Fibroblast of skin of scalp (primary cell): ENCODE measurements at places on chromosomes 11 and 22.

DNA sequence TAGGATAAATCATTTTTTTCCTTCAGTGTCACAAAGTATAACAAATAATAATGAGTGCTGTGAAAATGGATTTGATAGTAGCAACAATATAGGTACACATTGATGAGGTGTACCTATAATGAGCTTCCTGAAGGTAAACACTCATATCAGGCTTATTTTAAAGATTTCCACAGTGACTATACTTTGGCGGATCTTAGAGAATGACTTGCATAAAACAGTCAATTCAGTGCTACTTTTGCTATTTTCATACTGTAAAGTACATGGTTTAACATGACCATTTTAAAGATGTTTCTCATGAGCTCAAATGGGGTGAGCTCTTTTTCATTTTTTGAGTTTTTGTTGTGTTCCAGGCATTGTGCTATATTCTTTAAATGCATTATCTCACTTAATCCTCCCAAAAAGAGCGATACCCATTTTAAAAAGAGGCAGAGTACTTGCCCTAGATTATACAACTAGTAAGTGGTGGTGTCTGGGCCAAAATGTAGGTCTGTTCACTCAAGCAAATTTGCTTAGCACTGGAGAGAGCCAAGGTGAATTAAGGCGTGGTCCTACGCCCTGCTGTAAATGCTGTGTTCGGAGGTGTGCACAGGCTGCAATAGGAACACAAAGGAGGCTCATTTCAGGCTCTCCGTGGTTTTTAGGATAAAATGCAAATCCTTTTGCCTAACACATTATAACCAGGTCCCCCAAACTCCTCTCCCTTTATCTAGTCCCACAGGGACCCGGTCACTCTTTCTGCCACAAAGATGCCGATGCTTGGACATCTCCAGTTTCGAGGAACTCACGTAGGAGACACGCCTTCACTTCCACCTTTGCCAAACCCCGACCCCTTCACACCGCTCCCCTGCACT is 617 bp upstream of the ALKBH3 start:
- no peak for DNase-seq

DNA sequence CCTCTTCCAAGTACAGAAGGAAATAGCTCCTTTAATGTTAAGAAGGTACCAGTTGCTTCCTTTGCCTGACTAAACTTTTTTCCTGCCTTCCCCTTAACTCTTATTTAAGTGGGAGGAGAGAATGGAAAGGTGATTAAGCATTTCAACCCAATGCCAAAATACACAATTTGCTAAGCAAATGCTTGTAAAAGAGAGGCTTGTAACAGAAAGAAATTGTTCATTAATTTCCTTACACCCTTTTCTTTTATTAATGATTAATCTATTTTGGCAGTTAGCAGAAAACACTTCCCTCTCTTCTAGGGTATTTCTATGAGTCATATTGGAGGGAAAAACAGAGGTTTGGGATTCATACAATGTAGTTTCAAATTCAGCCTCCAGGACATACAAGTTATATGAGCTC is 427.6 kb upstream of the FAT3 start:
- DNase-seq = no peak

- no peak for DNase-seq
Measured at GRCh38 chr11:113075586-113076095, 114.4 kb downstream of the NCAM1 start.

GRCh38 chr11:69817265-69818230 is 1.7 kb downstream of the FGF3 start:
- DNase-seq = no peak

GRCh38 chr22:36838119-36839030 is 21.5 kb upstream of the PVALB start:
- no peak for DNase-seq

- no peak for DNase-seq
Measured at GRCh38 chr11:74895340-74896116, 53.4 kb downstream of the XRRA1 start.

DNA sequence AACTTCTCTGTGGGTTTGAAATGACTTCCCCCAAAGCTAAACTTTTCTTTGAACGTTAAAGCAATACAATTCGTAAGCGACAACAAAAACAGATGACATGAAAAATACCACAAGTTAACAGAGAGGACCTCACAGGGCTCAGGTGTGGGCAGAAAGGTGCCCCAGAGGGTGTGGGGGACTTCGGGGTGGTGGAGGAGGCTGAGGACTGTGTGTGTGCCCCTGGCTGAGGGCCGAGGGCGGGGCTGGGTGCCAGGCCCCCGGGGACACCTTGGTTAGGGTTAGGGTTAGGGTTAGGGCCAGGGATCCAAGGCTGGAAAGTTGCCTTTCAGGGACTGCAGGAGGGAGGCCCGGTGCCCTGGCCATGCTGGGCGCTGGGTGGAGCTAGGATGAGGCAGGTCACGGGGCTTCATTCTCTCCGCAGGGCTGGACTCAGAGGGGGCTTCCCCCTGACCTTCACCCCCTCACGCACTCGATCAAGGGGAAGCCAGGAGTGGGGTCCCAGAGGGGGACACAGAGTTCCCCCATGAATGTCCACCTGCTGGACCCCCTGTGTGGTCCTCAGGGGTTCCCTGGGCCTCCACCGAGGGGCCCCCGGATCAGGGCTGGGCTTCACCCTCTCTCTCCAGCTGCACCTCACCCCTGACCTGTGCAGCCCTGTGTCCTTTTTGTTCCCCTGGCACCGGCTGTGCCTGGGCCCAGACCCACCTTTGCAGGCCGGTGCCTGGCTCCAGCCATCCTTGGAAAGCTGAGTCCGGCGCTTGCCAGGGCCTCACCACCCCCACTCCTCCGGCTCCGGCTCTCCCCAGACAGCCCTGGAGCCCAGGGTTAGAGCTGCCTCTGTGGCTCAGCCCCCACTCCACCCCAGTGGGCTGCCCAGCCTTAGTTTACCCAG is 7.0 kb downstream of the TNNI2 start:
- DNase-seq = no peak

GRCh38 chr11:28900427-28900826 is 792.2 kb downstream of the METTL15 start:
- no peak for DNase-seq

GRCh38 chr11:124240621-124241397 is at the start of gene OR8G1:
Gene OR8G1 (plus strand): TSS chr11:124241095. CDS start chr11:124249676, 8,581 bp downstream.
- DNase-seq = no peak

GRCh38 chr11:84243629-84244263 is 957.6 kb upstream of the CCDC90B start:
- DNase-seq = no peak

GRCh38 chr11:116838321-116839084 is 1.1 kb upstream of the APOA1 start:
- DNase-seq = no peak

- DNase-seq = no peak
Measured at GRCh38 chr22:35064664-35065063, 1.3 kb upstream of the ISX start.

DNA sequence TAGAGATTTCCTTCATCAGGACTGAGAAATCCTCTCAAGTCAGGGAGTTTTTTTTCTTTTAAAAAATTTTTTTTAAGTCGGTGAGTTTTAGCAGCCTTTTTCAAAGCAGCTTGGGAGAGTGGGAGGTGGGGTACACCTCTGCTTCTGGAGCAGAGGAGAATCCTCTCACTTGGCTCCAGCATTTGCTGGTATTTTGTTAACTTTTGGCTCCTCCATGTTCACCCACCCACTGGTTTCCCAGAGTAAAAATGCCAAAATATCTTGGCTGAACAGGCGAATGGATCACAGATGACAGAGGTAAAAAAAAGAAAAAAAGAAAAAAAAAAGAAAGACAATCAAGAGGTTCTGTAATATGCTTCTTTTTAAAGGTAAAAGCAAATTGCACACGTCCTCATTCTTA is 68.0 kb downstream of the GAB2 start:
- DNase-seq = no peak

DNA sequence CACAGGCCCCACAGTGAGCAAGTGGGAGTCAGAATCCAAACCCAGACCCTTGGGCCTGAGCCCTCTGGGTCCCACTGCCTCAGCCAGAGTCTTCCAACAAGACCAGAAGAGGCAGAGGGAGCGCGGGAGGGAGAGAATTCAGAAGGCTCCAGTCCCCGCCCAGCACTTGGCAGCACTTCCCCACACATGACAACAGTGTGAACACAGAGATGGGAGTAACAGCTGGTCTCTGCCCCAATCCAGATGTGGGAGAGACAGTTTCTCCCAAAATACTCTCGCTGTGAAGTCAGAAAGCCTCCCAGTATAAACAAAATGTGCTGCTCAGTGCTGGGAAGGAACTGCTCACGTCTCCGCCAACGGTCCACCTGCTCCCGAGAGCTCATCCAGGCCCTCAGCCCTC is 219.9 kb downstream of the MN1 start:
- peak; percentile 48 for DNase-seq

DNA sequence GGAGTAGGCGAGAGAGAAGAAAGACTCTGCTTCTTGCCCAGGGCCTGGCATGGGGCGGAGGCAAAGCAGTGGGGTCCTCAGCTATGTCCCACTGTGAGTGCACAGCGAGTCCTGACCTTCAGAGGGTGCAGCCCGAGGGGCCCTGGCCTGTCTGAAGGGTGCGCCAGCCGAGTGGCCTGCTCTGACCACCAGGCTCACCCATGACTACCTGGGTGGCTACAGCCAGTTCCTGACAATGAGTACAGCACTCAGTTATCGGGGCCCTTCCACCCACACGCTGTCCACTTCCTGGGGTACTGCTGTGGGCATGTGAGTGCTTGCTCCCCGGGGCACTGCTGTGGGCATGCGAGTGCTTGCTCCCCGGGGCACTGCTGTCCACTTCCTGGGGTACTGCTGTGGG is 74.1 kb upstream of the B3GAT1 start:
- no peak for DNase-seq

DNA sequence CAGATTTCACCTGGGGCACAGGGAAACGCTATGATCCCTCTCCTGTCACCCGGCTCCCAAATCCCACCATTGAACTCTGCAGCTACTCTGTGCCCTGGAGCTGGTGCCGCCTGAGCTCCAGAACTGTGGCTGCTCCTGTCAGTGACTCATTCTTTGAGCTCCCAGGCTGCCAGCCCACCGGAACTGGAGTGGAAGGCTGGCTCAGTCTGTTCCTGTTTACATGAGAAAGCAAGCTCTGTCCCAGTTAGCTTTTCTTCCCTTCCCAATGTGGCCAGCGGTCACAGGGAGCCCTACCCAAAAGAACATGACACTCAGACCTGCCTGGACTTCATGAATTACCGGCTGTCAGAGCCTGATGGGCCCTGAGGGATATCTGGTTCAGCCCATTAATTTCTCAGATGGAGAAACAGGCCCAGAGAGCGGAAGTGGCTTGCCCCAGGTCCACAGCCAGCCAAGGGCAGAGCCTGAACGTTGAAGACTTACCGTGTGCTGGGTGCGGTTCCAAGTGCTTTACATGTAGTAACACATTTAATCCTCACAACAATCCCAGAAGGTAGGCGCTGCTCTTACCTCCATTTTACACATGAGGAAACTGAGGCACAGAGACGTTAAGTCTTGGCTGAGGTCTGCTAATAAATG is 23.8 kb upstream of the IGSF22 start:
- DNase-seq = peak; percentile 69
